HT-29 (cell line): ENCODE measurements at places on chromosomes 2 and 18. TPM values are rescaled to one million over a fixed set of nuclear protein-coding genes. Genes with fewer than 3 reads are reported as not detected.
A peak's percentile ranks its signal among the peaks of the same experiment; 100 is the strongest.

CEP192 gene
- 21.4 and 22.0 TPM in 2 replicates for total RNA-seq

MC2R gene
- total RNA-seq, result not detected in 2 replicates

LIMS3 gene
- 1.3 and 2.0 TPM in 2 replicates for total RNA-seq

TEX51 gene
- not detected in 2 replicates for total RNA-seq

RBBP8 gene
- 16.4 and 17.2 TPM in 2 replicates for total RNA-seq

C1QL2 gene
- total RNA-seq, result not detected in 2 replicates

NCK2 gene
- 29.1 and 31.2 TPM in 2 replicates for total RNA-seq

GPR45 gene
- not detected in 2 replicates for total RNA-seq

DNA sequence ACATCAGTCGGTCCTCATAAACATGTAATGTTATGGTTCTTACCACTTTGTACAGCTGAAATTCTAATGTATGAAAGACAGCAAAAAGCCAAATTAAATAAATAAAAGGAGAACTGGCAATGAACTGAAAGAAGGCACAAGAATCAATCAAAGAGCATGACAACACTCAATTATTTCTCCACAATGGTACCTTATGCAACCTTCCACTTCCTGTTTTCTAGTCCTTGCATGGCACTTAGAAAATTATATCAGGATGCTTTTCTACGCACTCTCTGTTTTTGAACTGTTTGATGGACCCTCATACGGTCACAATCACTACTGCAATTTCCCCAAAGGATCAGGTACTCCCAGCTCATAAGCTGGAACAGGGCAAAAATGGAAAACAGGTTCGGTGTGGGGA lies 81.6 kb downstream of the EPB41L3 start:
- DNase-seq, result no peak

GRCh38 chr2:227816507-227817294 lies 3.1 kb downstream of the CCL20 start:
- no peak for DNase-seq

GRCh38 chr2:164911832-164912231 lies 43.5 kb downstream of the SLC38A11 start:
- DNase-seq, result no peak

GRCh38 chr2:100699131-100699530 lies 120.8 kb upstream of the NPAS2 start:
- no peak for DNase-seq

DNA sequence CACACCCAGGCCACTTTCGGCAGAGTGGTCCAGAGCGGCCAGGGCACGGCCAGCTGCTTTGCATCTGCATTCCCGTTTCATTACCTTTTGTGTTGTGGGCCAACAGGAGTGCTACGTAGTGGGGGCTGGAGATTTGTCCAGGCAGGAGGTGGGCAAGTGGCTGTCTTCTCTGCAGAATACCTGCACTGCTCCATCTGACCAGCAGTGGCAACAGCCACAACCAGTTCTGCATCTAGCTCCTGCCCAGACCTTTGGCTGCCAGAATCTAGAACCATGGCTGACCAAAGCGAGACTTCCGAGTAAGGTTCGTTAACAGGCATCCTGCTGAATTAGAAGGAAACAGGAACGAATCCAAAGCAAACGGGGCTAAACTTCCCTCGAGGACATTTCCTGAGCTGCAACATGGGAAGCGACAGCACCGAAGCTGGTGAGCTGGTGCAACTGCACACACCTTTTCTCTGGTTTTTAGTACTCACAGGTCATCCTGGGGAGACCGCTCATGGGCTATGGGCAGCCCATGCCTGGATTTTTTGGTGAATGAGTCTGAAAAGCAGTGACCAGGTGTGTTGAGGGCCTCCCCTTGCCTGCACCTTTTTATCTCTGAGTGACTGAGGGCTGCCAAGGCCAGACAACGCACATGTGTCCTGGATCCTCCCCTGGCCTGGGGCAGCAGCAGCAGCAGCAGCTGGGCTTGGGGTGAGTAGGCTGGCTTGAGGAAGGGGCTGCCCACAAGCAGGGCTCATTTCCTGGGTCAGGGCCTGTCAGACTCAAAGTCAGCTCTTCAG lies 10.5 kb downstream of the GDF7 start:
- peak; percentile 9 for DNase-seq

- peak; percentile 29 for DNase-seq
These were observed 96.3 kb downstream of the EVA1A start for GRCh38 chr2:75464348-75464946.

DNA sequence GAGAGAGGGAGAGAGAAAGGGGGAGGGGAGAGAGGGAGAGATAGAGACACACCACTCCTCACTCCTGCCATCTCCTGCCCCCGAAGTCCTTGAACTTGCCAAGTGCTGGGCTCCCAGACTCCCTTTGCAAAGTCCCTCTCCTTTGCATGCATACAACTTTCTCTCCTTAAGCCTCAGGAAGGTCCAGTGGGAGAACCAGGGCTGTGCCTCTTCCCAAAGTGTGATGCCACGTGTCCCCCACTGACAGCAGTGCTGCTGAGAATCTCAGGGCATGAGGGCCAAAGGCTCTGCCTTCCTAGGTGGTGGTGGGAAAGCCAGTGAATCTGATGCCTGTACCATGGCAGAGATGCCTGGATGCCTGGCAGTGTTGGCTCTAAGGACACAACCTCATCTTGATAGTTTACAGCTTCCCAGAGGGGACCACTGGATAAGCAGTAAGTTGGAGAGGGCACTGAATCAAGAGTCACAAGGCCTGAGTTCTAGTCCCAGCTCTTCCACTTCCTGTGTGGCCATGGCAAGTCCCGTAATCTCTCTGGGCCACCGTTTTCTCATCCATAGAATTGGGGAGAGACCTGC lies 103.4 kb downstream of the CLIP4 start:
- no peak for DNase-seq

DNA sequence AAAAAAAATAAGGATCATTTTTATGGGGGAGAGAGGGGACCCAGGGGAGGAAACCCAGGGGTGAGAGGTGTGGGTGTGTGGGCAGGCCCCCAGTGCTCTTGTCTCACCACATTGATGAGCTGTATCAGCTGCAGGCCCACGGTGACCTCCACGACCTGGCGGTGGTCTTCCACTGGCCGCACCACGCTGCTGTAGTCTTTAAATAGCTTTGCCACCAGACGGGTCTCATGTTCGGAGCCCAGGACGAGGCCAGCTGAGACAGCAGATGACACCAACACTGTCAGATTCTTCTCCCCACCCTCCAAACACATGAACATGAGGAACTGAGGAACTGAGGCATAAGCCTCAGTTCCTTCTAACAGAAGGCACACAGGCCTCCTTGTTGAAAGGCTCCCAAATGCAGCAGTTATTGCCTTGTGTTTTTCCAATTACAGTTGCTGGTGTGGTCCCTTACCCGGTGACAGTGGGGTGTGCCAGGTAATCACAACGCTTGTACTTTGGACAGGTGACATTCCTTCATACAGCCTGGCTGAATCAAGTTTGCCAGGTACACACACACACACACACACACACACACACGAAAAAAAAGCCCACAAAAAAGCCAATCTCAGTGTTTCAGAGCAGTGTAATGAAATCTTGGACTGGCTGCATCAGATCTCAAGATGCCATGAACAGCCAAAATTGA lies 4.7 kb downstream of the CHRNA1 start:
- DNase-seq, result no peak

- no peak for DNase-seq
These were observed 22.7 kb downstream of the CYP20A1 start for GRCh38 chr2:203261326-203262159.

DNA sequence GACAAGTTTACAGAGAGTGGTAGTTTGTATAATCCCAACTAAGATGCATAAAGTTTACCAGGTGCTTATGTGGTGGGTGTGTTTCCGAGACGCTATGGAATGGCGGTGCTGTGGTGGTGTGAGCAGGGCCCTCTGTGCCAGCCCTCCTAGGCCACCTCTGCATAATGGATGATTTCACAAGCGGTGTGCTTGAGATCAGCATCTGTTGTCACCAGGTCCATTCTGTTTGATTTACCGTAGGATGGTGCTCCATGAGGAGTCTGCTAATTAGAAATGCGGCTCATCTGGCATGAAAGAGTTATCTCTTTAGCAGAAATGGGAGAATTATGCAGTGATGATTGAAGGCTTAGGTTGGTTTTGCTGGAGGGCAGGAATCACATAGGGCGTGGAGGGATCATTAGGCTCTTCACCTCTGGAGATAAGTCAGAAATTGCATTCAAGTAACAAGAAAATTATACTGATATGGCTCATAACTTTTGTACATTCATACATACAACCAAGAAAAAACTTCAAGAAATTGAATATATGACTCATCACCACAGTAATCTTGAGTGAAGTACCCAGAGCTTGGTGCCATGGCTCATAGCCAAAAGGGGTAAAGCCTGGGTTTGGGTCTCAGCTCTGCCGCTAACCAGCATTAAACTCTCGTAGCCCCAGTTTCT lies 41.4 kb downstream of the CRIM1 start:
- no peak for DNase-seq

DNA sequence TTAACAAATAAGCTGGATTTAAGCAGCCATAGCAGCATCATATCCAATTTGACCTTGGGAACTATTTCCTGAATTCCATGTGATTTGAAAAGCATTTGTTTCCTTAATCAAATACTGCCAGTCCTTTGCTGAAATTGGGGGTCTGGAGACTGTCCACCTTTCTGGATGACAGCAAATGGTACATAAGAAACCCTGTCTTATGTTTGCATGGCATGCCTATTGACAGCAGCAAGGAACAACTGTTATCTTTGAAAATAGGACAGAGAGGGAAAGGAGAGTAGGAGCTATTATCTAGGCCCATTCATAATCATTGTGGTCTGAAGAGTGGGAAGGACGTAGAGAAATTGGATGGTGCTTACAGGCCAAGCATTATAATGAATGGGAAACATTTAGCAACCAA lies 129.2 kb upstream of the CTNNA2 start:
- DNase-seq, result no peak
